ENCODE measurements at places on chromosomes 4 and X. TPM values are rescaled to one million over a fixed set of nuclear protein-coding genes. Genes with fewer than 3 reads are reported as not detected.

The OPRPN gene
- total RNA-seq: not detected

The TCEAL6 gene
- total RNA-seq: not detected

The P2RY10 gene
- total RNA-seq: not detected

The CXorf49 gene
- total RNA-seq: not detected

The LANCL3 gene
- total RNA-seq: 0.78 TPM

The TEX13D gene
- not detected for total RNA-seq

The SPARCL1 gene
- total RNA-seq: not detected

The MAMLD1 gene
- 0.15 TPM for total RNA-seq

The PPP4R3C gene
- not detected for total RNA-seq

GRCh38 chr4:186096681-186097165 is 7.8 kb upstream of the FAM149A start:
- no peak for DNase-seq

DNA sequence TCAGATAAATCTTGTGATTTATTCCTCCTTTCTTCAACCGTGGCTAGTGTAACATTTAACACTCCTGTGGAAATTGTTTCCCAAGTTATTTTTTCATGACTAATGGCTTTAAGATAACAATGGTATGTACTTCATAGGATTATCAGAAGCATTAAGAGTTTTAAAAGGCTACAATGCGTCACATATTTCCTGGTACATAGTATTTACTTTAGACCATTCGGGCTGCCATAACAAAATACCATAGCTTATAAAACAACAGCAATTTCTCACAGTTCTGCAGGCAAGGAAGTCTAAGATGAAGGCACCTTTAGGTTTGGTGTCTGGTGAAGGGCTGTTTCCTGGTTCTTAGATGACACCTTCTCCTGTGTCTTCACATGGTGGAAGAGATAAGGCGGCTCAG is 158.6 kb downstream of the PAPSS1 start:
- peak; percentile 68 for DNase-seq

- DNase-seq: no peak
These were observed 118.4 kb downstream of the CPZ start for GRCh38 chr4:8710946-8711345.

GRCh38 chr4:65139998-65140397 is 530.3 kb downstream of the EPHA5 start:
- no peak for DNase-seq

- no peak for DNase-seq
These were observed 117.9 kb upstream of the HS3ST1 start for GRCh38 chr4:11546391-11547175.

- no peak for DNase-seq
These were observed 3.8 kb downstream of the PLAC1 start for GRCh38 chrX:134654398-134655012.

DNA sequence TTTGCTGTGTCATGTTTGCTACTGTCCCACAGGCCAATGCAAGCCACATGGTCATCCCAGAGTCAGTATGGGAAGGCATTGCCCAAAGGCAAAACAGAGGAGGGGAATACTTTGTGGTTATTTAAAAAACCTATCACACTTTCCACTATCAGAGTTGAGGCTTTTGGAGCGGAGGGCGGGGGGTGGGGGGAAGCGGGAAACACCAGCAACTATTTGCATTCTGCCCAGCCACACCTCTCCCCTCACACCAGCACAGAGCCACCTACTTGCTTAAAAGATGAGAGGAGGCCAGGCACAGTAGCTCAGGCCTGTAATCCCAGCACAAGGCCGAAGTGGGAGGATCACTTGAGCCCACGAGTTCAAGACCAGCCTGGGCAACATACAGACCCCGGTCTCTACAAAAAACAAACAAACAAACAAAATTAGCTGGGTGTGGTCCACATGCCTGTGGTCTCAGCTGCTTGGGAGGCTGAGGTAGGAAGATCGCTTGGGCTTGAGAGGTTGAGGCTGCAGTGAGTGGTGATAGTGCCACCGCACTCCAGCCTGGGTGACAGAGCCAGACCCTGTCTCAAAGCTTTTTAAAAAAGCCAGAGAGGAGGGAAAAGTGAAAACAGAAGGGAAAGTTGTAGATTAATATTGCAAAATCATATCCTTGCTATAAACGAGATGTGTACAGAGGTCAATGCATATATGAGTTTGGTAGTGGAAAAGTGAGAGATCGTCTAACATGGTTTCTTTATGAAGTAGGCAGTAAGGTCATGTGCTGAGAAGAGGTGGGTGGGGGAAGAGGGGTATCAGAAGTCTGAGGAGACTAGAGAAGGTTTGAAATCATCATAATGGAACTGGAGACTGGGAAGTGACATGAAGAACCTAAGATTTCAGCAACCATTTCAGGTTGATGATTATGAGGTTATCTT is 1.9 kb upstream of the CHST7 start:
- no peak for DNase-seq

- no peak for DNase-seq
These were observed 250.8 kb downstream of the C4orf33 start for GRCh38 chr4:129346734-129347133.
